ENCODE measurements at places on chromosomes 5 and 9.

GRCh38 chr9:17480966-17481365 is 97.9 kb upstream of the SH3GL2 start:
- DNase-seq: no peak

- no peak for DNase-seq
These were observed 1571.3 kb downstream of the MAT2B start for GRCh38 chr5:165076686-165077085.

DNA sequence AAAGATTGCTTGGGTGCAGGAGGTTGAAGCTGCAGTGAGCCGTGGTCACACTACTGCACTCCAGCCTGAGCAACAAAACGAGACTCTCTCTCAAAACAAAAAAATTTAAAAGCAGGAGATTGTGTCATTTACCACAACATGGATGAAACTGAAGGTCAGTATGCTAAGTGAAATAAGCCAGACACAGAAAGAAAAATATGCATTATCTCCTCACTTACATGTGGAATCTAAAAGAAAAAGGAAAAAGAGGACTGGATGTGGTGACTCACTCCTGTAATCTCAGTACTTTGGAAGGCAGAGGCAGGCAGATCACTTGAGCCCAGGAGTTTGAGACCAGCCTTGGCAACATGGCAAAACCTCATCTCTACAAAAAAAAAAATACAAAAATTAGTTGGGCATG is 146.8 kb upstream of the DAPK1 start:
- no peak for DNase-seq

DNA sequence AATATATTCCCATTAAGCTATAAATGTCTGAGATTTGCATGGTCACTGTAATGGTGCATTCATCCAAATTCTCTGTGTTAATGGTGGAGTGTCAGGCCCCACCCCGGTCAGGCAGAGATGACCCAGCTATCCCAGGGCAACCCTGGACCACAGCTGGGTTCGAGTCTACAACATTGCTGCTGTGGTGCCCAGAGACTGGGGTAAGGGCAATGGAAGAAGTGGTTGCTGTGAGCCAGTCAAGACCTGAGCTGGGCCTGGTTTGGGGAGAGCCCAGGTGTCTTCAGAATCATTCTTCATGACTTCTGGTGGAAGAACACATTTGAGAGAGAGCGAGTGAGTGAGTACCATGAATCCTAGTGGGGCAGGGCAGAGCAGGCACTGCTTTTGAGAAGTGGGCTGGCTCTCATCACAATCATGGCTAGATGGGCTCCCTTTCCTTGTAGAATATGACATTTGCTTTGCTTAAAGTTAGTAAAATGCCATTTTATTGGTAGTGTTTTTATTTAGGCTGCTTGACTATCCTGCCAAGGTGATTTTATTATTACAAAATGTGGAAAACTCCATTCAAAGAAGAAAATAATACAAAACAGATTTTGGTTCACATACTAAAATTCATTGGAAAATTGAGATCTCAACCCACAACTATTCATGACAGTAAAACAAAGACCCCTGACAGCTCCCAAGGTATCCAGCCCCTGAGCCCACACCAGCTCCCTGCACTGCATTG is 125.8 kb upstream of the SLC25A48 start:
- no peak for DNase-seq

- DNase-seq: no peak
These were observed 60.4 kb downstream of the DEPDC1B start for GRCh38 chr5:60639544-60639943.

- DNase-seq: no peak
These were observed 523.0 kb downstream of the CSNK1G3 start for GRCh38 chr5:124034963-124035362.

- DNase-seq: no peak
These were observed 78.8 kb upstream of the PCSK5 start for GRCh38 chr9:75811692-75812091.

GRCh38 chr5:180347702-180348101 is 5.4 kb downstream of the GFPT2 start:
- DNase-seq: no peak

DNA sequence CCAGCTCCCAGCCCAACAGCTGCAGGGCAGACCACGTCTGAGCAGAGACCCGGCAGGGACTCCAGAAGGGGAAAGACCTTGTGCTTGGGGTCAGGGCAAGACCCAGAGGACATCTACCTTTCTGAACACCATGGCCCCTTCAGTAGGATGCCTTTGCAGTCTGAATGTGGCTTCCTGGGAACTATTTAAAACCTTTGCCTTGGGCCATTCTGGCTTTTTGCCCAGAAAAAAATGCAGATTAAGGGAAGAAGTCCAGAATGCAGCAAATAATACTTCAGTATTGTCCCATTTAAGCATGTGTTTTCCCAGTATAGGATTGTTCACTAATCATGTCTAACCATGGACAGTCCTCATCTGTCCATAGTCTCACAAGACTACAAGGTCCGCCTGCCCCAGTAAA is 67.5 kb upstream of the ERCC6L2 start:
- DNase-seq: no peak

- DNase-seq: no peak
These were observed 175.6 kb upstream of the NREP start for GRCh38 chr5:111932628-111933027.

- DNase-seq: no peak
These were observed 387.9 kb upstream of the MEF2C start for GRCh38 chr5:89270901-89271300.

DNA sequence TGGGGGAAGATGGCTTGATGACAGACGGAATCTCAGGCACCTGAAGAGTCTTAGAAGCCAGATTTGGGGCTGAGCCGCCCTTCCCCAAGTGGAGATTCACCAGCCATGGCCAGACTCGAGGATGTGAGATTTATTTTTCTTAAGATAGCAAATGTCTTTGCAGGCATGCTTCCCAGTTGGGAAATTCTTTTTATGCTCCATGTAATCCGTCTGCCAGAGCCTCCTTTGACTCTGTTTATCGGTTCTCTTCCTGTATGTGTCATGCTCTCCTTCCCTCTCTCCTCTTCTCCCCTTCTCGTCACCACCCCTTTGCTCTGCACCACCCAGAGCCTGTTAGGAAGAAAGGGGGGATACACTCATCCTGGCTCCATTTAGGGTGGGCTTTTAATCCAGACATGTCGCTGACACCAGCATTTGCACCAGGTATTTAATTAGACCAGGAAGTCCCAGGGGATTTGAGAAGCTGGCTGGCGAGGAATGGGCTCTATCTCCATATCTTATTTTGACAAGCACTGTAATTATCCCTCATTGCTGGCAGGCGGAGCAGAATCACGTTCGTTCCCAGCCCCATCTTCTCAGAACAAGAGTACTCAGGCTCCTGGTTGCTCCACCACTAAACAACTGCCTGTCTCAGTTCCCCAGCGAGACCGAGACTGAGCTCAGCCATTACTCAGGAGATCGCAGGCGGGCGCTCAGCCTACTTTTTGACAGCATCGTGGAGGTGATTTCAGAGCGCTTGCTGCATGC is 50.9 kb downstream of the KCNIP1 start:
- no peak for DNase-seq

GRCh38 chr5:180976518-180976917 is 12.1 kb upstream of the BTNL3 start:
- no peak for DNase-seq

DNA sequence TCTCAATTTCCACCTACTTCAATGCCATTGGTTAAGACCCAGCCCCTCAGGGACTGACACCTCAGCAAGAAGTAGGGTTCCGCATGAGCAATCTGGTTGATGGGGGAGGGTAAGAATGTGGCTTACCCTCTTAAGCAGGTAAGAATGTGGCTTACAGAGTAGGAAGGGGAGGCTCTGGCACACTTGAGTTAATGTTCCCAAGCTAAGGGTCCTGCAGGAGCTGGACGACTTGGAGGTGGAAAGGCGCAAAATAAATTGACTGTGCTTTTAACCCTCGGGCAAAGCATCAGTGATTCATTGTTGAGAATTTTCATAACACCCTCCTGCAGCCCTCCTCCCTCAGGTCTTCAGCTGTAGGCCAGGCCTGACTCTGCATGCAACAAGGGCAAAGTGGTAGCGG is 24.9 kb upstream of the ADRA1B start:
- DNase-seq: no peak

- no peak for DNase-seq
These were observed 148.7 kb downstream of the OXCT1 start for GRCh38 chr5:41721516-41721915.

- no peak for DNase-seq
These were observed 498.5 kb upstream of the TYRP1 start for GRCh38 chr9:12194731-12195130.

DNA sequence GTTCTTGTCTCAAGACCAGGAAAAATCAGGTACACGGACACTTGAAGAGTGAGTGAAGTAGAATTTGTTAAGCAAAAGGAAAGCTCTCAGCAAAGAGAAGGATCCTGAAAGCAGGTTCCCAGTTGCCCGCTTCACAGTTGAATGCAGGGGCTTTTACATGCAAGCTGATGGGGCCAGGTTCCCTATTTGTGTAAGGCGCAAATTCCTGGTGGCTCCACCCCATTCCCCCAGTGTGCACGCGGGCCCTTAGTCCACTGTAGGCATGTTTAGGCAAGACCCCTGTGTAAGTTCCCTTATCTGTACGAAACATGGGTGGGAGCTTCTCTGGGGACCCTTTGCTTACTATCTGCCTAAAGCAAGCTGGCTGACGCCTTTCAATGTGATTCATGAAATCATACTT is 2.7 kb upstream of the AGTPBP1 start:
- DNase-seq: no peak

GRCh38 chr9:133641861-133642595 is 5.9 kb downstream of the DBH start:
- no peak for DNase-seq

DNA sequence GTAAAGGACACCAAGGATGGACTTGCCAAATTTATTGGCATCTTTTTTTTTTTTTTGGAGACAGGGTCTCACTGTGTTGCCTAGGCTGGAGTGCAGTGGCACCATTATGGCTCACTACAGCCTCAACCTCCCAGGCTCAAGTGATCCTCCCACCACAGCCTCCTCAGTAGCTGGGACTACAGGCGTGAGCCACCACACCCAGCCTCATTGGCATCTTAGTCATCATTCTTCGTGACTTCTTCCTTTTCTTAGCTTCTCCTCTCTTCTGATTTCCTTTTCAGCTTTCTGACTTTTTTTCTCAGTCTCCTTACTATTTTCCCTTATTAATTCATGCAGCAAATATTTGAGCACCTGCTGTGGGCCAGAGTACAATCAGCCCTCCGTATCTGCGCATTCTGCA is 6.1 kb downstream of the MAML1 start:
- DNase-seq: no peak

- DNase-seq: no peak
These were observed 3.7 kb downstream of the NDUFAF2 start for GRCh38 chr5:60948738-60949137.

GRCh38 chr5:123785162-123786071 is 273.4 kb downstream of the CSNK1G3 start:
- DNase-seq: no peak

GRCh38 chr5:52449516-52449915 is 338.2 kb upstream of the ITGA1 start:
- DNase-seq: no peak

DNA sequence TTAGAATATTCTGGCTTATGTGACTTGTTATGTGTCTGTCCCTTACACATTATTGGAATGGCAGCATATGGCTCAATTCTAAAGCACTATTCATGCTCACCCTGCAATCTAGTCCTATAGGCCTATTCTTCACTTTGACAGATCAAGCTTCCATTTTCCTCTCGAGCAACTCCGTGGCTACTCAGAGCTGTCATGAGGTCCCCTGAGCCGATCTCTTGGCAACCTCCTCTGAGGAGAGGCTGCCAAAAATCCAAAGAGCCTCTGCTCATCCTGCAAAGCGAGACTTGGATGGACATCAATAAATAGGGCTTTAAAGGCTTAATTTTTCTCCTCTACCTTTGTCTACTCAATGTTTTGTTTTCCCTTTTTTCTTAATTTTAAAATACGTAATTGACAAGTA is 163.8 kb downstream of the GABRB2 start:
- no peak for DNase-seq

DNA sequence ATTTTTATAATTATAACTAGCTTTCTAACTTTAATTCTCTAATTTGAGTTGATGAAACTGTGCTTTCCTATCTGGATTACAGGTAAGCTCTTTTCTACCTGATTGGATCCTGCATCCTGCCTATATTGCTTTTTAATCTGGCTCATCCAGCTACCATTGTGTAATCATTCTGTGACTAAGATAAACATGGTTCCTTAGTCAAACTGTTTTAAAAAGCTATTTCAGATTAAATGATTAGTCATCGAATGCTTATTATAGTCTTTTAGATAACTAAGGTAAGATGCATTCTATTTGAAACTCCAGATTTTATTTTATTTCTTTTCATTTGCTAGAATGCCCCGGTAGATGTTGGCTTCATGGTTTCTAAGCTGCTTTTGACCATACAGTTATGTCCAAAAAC is 50.7 kb downstream of the ICE1 start:
- DNase-seq: no peak

DNA sequence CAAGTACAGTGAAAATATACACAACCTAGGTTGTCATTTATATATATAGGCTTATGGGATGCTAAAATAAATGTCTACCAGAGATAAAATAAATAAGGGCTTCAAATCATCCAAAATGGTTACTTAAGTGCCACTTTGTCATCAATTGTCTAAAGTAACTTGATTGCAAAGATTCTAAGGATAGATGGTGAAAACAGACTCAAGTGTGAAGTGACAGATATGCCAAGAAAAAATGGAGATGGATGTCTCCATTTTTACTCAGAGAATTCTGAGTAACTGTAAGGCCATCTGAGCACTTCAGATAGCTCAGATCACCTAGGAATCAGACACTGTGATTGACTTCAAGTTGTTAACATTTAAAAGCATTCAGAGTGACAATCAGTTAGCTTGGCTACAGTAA is 824.3 kb downstream of the PRELID2 start:
- DNase-seq: no peak

GRCh38 chr5:21613971-21614488 is 1239.1 kb downstream of the CDH12 start:
- no peak for DNase-seq

GRCh38 chr5:21817668-21818369 is 1035.3 kb downstream of the CDH12 start:
- no peak for DNase-seq

GRCh38 chr9:110950041-110950645 is 88.1 kb downstream of the LPAR1 start:
- DNase-seq: no peak

DNA sequence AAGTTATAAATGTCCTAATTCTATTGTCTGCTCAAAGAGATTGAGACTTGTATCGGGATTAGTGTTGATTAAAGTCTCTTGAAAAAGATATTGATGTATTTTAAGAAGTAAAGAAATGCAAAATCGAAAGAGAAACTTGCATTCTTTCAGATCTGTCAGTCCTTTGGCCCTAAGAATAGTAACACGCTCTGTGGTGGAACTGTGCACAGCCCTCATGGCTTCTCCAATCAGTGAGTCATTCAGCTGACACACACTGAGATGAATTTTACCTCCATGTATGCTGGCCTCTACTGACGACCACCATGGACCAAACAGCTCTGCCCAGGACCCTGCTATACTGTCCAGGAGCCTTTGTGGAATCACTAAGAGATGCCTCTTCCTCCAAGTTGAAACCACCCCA is 232.4 kb downstream of the ESM1 start:
- no peak for DNase-seq

All from central memory CD8-positive, alpha-beta T cell (primary cell).